Eye (tissue), 1 donor: ENCODE measurements at places on chromosomes 4 and X.

- DNase-seq = peak; percentile 77
These were observed at the start of gene GABRE for GRCh38 chrX:151974336-151975227. GABRE (minus strand) TSS chrX:151974676; CDS start chrX:151974625, 51 bp downstream.

DNA sequence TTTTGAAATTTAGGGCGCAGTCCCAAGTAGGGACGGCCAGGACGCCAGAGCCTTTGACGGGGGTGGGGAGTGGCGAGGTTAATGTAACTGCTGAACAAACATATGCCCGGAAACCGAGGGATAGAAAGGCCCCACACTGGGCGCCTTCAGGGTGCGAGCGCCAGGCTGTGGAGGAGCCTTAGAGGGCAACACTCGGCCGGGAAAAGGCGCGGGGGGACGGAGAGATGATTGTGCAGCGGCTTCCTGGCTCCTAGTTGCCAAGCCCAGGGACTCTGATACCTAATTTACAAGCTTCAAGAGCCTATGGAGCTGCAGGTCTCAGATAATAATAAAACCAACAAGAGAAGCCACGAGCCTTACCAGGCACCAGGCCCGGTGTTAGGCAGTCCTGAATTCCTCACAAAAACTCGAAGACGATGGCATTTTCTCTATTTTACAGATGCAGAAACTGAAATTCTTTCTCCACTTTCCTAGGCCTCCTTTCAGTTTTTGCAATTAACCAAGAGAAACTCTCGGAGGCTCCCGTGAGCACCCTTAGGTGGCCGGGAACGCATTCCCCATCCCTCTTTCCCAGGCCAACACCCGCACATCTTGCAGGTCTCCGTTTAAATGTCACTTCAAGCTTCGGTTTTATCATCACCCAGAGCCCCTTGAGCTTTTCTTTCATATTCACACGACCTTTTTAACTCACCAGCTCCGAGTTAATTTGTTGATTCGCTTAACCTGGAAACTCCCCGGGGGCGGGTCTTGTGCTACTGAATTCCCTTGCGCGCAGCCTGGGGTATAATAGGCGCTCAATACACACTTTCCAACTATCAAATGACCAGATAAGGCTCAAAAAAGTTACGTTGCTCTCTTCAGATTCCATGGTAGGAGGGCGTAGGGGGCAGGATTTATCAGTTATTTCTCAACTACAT, 6.4 kb upstream of the GSX2 start:
- DNase-seq = peak; percentile 60

- DNase-seq = peak; percentile 93
These were observed 543 bp downstream of the ELF2 start for GRCh38 chr4:139176302-139177048.

DNA sequence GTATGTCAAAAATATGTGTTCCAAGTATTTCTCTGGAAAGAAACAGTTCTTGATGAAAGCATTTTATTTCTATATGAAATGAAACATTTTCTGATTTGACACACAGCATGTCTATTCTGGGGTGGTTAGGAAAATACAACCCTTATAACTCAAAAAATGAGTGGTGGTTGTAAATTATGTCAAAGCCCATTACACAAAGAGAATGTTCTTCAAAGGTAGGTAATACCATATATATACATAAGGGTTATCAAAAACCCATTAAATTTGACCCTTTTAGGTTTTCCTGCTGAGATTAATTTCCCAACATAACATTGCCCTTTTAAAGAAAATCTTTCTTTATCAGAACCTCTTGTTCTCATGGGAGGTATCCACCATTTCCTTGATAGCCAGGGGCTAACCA, 420.5 kb upstream of the TECRL start:
- no peak for DNase-seq

GRCh38 chr4:7182616-7183015, 9.7 kb upstream of the SORCS2 start:
- no peak for DNase-seq

- no peak for DNase-seq
These were observed 96.4 kb upstream of the MED14 start for GRCh38 chrX:40831750-40832149.

DNA sequence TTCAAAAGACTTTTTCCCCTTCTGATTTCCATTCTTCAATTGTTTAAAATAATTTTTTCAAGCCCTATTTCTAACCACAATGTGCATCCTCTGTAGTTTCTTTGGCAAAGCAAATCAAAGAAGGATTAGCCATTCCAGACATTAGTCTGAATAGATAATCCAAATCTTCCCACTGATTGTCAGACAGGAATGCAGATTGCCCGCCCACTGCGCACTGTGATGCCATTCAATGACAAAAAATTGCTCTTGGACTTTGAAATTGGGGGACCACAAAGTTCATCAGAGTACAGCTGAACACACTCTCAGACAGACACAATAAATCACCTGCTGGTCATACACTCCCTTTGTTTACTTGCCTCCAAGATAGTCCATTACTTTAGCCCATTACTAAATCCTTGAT, 216.5 kb upstream of the DKK2 start:
- DNase-seq = no peak

DNA sequence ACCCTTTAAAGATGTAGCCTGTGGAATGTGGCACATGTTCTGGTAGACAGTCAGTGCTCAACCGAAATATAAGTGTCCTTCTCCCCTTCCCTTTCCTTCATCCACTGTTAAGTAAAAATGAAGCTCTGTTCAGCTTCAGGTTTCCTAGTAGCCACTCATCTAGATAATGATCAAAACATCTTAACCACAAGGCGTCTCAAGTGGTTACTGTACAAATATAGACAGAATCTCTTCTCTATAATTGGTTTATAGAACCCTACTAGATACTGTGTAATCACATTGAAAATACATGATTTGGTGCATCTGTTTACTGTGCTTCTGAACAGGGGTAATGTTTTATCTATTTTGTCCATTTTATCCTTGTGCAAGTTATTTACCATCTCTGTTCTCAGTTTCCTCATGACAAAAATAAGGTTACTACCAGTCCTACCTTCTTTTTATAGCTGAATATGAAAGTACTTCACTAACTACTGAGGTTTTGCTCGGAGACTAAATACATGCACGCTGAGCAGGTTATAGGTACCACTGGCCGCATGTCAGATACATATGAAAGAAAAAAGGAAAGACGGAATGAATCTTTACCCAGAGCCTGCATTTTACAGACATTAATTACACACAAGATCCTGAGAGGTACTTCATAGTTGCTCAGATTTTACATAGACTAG, 20.3 kb upstream of the SLC25A4 start:
- no peak for DNase-seq

GRCh38 chr4:113447769-113448168, 313.8 kb downstream of the CAMK2D start:
- DNase-seq = no peak

GRCh38 chrX:13440176-13440575, 120.3 kb upstream of the ATXN3L start:
- no peak for DNase-seq

GRCh38 chr4:35963974-35964515, 280.3 kb downstream of the ARAP2 start:
- DNase-seq = no peak

GRCh38 chrX:14027511-14028019, 2.1 kb downstream of the GEMIN8 start:
- DNase-seq = no peak

GRCh38 chr4:146916479-146917076, 29.1 kb downstream of the TTC29 start:
- peak; percentile 86 for DNase-seq

- DNase-seq = no peak
These were observed 85.9 kb upstream of the NKX1-1 start for GRCh38 chr4:1492142-1492457.

DNA sequence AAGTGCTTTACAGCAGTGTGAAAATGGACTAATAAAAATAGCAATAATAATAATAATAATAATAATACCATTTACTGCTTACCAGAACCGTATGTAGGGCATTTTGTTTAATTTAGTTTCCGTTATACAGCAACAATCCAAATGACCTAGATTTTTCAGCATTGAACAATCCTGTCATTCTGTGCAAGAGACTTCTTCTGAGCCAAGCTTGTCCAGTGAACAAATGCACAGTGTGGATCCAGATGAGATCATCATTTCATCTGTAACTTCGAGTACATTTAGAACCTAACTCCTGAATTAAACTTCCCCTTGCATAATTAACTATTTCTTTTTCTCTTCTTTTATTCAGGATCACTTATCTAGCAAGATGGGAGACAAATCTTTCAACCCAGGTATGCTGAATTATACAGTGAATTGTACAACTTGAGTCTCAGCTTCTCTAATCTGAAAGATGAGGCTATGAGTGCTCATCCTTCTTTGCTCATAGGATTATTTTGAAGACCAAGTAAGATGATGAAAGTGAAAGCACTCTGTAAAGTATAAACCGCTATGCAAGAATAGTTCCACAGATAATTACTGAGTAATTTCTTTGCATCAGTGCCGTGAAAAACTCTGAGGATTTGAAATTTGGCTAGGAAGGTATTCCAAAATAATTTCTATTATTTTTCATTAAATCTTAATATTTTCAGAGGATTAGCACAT, 6.6 kb downstream of the CLNK start:
- no peak for DNase-seq

GRCh38 chr4:89249716-89250361, 57.8 kb downstream of the GPRIN3 start:
- DNase-seq = no peak

DNA sequence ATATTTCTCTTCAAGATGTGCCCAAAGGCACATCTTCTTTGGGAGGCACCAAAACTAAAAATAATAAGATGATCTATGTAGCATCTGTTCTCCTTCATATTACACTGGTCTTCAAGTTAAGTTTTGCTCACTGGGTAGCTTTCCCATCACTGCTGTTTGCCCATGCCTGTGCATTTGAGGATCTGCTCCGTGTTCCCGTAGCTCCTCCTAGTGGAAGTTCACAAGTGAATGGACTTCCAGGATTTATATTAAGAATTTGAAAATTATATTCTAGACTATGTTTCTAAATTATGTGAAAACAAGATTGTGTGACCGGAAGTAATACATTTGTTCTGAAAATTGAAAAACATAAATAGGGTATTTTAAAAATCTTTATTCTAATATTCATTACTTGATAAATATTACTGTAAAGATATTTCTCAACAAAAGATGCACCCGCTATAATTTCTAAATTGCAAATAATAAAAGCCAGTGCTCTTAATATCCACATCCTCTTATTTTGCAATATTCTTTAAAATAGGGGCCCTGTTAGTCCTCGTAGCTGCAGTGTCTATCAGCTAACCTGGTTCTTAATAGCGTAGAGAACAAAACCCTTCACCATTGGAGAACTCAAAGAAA, 147.7 kb downstream of the RBM46 start:
- no peak for DNase-seq

GRCh38 chr4:176435901-176436292, 116.1 kb downstream of the SPCS3 start:
- no peak for DNase-seq
